Stimulated activated CD8-positive, alpha-beta memory T cell treated with anti-CD3 and anti-CD28 coated beads, Interleukin-4, amount 100 ng/mL, for 1 hour (primary cell): ENCODE measurements at places on chromosomes 6 and 20.

- no peak for DNase-seq
Measured at GRCh38 chr6:133748628-133749027, 140.3 kb upstream of the TCF21 start.

GRCh38 chr6:152004036-152004566, 196.6 kb downstream of the ESR1 start:
- no peak for DNase-seq

DNA sequence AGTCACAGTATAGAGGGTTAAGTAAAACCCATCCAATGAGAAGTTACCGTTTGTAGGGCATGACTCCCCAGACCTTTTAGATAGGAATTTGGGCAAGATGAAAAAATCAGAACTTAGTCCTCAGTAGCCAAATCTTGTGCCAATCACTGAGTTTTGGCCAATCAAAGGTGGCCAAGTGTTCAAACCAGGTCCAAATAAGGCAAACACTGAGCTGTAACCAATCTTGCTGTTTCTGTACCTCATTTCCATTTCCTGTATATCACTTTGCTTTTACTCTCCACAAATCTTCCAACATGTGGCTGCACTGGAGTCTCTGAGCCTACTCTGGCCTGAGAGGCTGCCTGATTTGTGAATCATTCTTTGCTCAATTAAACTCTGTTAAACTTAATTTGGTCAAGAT, 81.8 kb upstream of the GPR6 start:
- no peak for DNase-seq

DNA sequence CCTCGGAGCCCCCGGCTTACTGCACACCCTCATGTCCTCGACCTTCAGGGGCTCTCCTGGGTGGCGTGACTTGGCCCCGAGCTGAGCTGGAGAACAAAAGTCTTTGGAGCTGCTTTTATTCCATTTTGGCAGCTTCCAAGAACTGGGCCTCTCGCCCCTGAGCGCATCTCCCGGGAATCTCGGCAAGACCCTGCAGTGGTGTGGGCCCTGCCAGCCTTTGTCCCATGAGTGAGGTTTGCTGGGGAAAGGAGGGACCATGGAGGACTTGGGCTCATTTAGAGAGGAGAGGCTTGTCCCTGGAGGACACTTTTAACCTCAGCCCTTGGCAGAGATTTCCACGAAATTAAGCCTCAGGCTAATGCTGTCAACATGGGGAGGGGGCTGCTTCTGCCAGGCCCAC, 62.3 kb upstream of the SLCO4A1 start:
- DNase-seq = no peak

- DNase-seq = no peak
Measured at GRCh38 chr6:158321960-158322359, 9.7 kb downstream of the TULP4 start.

- DNase-seq = no peak
Measured at GRCh38 chr6:127267646-127268625, 1.3 kb downstream of the RNF146 start.

GRCh38 chr6:124879110-124879991, 82.9 kb upstream of the RNF217 start:
- no peak for DNase-seq
